ENCODE measurements at places on chromosomes 3 and 15.
A peak's percentile ranks its signal among the peaks of the same experiment; 100 is the strongest.

- no peak for DNase-seq
Observed at GRCh38 chr3:123385001-123385401, 63.9 kb downstream of the ADCY5 start.

DNA sequence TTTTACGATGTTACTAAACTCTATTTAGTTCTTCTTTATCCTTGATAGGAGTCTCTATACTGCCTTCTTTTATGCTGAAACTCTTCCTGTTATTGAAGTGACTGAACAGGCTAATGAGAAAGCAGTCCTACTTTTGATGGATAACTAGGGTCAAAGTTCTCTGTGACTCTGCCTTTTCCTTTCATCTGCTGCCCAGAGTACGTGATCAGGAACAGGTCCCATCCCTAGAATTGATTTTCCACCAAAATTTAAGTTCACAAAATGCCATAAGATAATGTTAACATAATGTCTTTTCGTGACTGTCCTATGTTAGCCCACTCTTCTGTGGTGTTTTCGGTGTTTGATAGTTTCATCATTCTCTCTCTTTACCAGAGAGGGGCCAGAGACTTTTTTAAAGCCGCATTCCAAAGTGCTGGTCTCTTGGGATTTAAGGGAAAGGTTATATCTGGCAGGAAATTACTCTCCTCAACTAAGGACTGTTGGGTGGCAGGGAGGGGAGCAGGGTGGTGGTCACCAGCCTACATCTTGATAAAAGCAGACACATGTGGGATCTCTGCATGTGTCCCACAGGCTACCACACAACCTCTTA lies 50.3 kb upstream of the PLXND1 start:
- DNase-seq, result no peak

GRCh38 chr3:31918179-31919150 lies 62.6 kb downstream of the OSBPL10 start:
- no peak for DNase-seq

DNA sequence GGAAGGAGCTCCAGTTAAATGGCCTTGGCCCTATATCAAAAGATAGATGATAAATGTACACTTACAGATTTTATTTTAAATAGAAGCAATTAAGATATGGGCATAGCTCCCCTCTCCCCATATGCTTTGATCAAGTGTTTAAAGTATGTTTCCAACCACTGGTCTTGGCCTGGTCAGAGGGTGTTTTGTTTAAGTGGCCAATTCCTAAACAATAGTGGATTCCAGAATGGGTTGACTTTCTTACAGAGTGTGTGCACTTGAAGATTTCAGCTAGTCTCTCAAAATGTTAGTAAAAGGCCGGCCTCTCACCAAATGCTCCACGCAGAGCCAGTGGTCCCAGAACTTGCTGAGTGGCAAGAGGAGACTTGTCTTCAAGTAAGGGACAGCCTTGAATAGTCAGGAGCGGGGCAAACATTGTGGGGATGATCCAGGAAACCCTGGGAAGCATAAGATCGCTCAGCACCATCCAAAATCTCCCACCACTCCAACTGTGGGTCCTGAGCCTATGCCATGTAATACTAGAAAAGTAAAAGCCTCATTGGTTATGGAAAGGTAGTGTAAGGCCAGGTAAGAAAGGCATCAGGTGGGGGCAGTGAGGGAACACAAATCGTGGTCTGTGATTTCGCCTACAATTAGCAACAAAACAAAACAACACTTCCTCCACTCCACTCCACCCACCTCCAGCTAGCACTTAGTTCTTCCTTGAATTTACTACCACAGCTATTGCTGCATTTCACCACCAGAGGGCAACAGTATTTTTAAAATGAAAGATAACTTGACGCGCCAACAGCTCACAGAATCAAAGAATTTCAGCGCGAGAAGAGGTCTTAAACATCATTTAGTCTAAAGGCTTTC lies 4.8 kb downstream of the RARRES1 start:
- DNase-seq, result peak; percentile 52

GRCh38 chr15:63347074-63347857 lies 34.4 kb downstream of the CA12 start:
- DNase-seq, result no peak

- no peak for DNase-seq
Observed at GRCh38 chr3:159839561-159840379, 148.9 kb upstream of the IL12A start.

DNA sequence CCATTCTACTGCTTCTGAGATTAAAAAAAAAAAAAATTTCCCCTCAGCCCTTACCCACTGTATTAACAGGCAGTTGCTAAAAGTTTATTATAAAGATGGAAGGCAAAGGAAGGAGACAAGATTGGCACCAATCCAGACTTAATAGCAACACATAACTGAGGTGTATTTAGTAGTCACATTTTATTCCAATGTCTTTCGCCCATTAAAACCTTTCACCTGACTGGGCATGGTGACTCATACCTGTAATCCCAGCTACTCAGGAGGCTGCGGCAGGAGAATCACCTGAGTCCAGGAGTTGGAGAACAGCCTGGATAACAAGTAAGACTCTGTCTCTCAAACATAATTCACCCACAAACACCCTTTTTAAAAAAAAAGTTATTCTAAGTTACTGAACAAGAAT lies 4.4 kb downstream of the ACAP2 start:
- DNase-seq, result no peak

DNA sequence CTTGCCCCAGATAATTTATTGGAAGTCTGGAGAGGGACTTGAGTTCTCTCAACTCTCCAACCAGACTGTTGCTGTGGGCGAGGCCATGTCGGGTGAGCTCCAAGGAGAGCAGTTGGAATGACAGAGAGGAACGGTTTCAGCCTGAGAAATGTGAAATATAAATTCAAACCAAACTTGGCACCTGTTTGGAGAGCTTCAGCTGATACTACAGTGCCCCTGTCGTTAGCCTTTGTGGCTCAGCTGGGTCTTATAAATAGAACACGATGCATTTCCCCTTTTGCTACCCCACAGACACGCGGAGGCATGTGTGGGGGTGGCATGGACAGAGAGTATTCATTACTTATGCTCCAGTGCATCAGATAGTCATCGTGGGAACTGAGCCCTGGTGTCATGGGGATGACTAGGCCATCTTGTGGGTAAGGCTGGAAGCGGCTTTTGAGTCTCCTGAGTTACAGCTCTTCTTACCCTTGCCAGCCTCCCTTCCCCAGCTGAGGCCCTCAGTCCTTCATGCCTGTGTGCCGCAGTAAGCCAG lies 15.6 kb downstream of the SMAD3 start:
- DNase-seq, result no peak

- no peak for DNase-seq
Observed at GRCh38 chr3:152095472-152095871, 173.3 kb upstream of the MBNL1 start.

- DNase-seq, result no peak
Observed at GRCh38 chr3:80655216-80655615, 887.4 kb upstream of the ROBO1 start.

DNA sequence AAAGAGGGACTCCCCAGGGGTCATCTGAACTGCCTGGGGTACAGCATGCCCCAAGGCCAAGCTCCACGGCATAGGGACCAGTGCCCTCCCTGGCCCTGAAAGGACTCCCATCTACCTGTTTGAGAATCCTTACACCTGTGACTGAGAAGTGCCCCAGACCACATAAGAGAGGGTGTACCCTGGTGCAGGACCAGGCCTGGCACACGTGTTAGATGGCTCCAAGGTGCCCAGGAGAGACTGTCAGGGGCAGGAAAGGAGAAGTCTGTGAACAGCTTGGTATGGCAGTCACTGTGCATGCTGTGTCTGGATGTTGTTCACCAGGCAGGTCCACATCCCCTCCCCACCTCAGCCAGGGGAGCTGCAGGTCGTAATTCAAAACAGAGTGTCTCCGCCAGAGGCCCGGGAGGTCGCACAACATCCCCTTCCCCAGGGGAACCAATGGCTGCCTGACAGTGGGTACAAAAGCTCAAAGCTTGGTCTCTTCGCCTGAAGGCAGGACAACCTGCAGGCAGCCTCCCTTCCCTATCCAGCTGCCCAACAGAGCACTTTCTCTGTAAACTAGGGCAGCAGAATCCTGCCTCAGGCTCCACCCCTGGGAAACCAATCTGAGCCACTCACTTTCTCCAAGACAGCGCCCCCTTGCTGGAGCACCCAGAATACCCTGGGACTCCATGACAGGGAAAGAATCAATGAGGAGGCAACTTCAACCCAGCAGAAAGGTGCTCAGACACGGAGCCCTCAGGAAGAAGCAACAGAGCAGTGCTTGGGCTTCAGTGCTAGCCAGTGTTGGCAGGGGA lies 3.9 kb downstream of the NUP210 start:
- DNase-seq, result no peak

DNA sequence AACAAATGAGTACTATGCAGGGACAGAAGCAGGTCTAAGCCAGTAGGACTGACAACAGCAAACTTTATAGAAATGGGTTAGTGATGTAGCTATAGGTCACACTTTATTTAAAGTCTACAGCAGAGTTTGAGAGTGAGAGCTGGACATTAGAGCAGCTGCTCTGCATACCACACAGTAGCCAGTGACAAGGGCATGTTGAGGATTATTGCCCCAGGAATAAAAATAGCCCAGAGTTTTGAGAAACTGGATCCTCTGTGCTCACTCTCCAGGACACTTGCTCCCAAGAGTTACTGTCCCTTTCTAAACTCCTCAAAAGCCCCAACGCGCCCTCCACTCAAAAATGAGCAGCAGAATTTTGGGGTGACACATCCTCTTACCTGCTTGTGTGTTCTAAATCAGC lies 21.1 kb downstream of the LRTM1 start:
- no peak for DNase-seq

Data from left renal pelvis (tissue), 4 donors.